ENCODE measurements at places on chromosomes 16 and 17.

DNA sequence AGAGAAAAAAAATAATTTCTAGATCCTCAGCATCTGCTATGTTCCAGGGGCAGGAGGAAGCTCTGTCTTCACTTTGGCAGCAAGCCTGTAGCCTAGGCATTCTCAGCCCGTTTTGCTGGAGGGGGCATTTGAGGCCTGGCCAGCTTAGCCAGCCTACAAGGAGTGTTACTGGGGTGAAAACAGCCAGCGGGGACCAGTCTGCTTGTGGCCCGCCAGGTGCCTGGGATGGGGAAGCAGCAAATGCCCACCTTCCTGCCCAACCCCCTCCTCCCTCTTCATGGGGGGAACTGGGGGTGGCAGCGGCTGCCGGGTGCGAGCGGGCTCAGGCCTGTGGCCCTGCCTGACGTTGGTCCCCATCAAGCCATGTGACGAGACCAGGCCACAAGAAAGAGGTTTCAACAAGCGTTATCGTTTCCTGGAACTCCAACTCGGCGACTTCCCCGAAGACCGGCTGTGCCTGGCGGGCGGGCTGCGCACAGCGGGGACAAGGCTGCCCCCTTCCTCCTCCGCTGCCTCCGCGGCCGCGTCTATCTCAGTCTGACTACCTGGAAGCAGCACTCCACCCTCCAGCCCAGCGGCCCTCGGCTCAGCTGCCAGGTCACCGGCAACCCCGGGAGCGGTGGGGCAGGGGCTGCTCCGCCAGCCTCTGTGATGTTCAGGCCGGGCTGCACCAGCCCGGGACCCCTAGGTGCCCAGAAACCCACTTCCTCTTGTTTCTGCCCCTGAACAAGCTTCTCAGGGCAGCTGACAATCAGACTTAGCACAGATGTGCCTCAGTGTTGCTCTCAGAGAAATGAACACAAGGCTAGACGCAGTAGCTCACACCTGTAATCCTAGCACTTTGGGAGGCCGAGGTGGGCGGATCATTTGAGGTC, 22.9 kb downstream of the SOCS1 start:
- peak; percentile 63 for DNase-seq

GRCh38 chr17:16269658-16270057, 52.6 kb downstream of the PIGL start:
- no peak for DNase-seq

DNA sequence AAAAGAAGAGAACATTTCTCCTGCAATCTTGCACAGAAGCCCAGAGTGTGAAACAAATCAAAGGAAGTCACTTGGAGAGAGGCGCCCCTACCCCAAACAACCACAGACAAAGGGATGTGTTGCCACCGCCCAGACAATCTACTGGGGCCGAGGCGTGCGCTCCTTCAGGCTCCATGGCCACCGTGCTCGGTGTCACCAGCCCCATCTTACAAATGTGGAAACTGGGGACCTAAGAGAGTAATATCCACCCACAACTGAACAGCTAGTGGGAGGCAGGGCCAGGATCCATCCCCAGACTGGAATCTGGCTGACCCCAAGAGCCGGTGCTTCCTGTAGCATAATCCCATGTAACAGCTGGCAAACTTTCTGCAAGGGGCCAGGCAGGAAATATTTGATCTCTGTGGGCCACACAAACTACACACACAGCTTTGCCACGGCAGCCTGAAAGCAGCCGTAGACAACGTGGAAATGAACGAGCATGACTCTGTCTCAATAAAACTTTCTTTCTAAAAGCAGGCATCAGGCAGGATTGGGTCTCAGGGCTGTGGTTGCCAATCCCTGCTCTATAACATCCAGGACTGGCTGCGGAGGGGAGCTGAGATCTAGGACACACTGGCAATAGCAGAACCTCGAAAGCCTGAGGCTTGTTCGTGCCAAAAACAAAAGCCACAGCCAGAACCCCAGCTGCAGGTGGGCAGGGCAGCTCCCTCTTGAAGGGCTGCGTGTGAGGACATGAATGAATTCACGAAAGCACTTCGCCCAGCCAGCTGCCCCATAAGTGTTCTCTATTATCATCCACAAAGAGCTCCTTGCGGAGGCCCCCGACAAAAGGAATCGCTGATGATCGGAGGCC, 26.6 kb upstream of the GINS2 start:
- DNase-seq = no peak

DNA sequence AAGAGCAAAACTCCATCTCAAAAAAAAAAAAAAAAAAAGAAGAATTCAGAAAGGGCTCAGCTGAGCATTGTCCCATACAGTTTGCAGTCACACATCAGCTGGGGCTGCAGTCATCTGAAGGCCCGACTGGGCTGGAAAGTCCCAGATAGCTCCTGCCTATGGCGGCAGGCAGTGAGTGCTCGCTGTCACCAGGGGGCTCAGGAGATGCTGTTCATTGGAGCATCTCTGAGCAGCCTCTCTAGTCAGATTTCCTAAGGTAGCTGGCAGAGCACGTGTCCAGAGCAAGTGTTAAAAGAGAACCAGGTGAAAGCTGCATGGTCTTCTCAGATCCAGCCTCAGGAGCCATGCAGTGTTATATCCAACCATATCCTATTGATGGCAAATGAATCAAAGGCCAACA, 75.8 kb downstream of the WSCD1 start:
- DNase-seq = no peak

DNA sequence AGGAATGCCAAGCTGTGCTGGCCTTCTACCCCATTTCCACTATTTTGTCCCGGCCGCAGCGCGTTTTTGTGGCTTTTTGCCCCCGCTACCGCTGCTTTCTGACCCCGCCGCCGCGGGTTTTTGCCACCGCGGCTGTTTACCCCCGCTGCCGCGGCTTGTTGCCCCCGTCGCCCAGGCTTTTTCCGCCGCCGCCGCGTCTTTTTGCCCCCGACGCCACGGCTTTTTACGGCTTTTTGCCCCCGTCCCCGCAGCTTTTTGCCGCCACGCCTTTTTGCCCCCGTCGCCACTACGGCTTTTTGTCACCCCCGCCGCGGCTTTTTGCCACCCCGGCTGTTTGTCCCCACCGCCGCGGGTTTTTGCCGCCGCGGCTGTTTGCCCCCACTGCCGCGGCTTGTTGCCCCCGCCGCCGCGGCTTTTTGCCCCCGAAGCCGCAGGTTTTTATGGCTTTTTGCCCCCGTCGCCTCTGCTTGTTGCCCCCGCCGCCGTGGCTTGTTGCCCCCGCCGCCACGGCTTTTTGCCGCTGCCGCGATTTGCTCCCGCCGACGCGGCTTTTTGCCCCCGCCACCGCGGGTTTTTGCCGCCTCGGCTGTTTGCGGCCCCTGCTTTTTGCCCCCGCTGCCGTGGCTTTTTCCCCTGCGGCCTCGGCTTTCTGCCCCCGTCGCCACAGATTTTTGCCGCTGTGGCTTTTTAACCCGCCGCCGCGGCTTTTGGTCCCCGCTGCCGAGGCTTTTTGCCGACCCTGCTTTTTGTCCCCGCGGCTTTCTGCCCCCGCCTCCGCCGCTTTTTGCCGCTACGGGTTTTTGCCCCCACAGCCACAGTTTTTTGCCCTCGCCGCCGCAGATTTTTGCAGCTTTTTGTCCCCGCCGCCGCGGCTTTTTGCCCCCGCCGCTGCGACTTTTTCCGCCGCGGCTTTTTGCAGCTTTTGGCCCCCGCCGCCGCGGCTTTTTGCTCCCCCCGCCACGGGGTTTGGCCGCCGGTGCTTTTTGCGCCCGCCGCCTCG, 520.4 kb upstream of the WSB1 start:
- DNase-seq = no peak

All from GM12891 (cell line).